BE2C (cell line): ENCODE measurements at places on chromosomes 4 and X.

GRCh38 chrX:129361576-129361975, 161.7 kb downstream of the SMARCA1 start:
- DNase-seq, result no peak

- DNase-seq, result no peak
Observed at GRCh38 chr4:20359692-20360091, 108.0 kb downstream of the SLIT2 start.

DNA sequence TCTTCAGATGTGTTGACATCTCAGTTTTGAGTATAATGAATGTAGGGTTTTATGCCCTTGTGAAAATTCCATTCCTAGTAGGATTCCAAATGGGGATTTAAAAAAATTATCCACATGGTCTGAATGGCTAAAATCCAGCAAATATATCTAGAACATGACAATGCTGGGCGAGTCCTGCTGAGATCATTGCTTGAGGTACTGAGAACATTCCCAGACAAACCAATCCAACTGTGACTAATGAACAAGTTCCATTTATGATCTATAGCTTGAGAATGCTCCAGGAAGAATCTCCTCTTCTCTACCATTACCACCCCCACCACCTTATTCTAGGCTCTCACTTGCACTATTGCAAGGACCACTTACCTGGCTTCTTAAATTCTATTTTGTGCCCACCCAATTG, 77.2 kb upstream of the IL1RAPL2 start:
- DNase-seq, result no peak

DNA sequence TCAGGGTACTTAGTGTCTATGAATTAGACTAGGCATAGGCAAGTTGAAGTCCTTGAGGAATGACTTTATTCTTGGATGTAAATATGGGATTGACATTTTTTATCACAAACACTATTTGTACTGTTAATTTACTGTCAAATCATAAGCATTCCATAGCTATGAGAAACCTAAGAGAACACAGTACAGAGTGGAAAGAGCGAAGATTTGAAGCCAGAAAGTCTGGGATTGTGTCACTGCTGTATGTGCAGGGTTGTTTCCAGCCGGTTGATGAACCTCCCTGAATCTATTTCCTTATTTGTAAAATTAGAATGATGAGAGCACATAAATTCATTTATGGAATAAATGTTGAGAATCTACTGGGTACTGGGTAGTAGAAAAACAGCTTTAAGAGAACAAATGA, 14.4 kb upstream of the KLHL5 start:
- no peak for DNase-seq

GRCh38 chr4:139815778-139816601, 150.4 kb downstream of the MGST2 start:
- DNase-seq, result peak; percentile 66

- DNase-seq, result no peak
Observed at GRCh38 chrX:151596282-151596681, 32.8 kb downstream of the PASD1 start.

DNA sequence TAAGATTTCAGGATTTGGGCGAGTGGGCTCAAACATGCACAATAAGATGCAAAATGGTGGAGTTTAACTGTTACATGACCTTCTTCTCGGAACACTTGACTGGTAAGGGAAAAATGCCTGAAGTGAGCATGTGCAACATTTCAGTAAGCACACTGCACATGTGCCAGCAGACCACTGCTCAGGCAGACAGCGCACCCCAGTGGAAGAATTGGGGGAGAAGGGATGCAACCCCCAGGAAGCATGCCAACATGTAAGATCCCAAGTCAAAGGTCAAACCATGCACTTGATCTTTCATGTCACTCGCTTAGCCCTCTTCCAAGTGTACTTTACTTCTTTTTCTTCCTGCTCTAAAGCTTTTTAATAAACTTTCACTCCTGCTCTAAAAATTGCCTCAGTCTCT, 256.3 kb downstream of the CENPC start:
- DNase-seq, result peak; percentile 34

- DNase-seq, result no peak
Observed at GRCh38 chr4:41696763-41697162, 51.8 kb downstream of the PHOX2B start.

DNA sequence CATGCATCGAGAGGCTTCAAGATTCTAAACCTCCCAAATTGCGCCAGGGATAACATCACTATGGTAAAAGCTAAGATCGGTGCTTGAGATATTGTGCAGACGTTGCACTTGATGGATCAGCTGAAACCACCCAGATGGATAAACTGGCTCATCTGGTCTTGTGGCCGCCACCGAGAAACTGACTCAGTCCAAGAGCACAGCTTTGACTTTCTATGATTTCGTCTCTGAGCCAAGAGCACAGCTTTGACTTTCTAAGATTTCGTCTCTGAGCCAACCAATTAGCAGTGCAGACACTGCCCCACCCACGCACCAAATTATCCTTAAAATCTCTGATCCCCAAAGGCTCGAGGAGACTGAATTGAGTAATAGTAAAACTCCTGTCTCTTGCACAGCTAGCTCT, 687.2 kb downstream of the FAM133A start:
- no peak for DNase-seq

DNA sequence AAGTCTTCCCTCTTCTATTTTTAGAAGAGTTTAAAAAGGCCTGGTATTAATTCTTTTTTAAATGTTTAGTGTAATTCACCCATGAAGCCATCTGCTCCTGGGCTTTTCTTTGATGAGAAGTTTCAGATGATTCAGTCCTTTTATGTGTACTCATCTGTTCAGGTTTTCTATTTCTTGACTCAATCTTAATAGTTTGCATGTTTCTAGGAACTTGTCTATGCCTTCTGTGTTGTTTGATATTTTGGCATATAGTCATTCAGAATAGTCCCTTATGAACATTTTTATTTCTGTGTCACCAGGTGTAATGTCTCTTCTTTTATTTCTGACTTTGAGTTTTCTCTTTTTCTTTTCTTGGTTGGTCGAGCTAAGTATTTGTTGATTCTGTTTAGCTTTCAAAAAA, 20.2 kb upstream of the IL2 start:
- no peak for DNase-seq

DNA sequence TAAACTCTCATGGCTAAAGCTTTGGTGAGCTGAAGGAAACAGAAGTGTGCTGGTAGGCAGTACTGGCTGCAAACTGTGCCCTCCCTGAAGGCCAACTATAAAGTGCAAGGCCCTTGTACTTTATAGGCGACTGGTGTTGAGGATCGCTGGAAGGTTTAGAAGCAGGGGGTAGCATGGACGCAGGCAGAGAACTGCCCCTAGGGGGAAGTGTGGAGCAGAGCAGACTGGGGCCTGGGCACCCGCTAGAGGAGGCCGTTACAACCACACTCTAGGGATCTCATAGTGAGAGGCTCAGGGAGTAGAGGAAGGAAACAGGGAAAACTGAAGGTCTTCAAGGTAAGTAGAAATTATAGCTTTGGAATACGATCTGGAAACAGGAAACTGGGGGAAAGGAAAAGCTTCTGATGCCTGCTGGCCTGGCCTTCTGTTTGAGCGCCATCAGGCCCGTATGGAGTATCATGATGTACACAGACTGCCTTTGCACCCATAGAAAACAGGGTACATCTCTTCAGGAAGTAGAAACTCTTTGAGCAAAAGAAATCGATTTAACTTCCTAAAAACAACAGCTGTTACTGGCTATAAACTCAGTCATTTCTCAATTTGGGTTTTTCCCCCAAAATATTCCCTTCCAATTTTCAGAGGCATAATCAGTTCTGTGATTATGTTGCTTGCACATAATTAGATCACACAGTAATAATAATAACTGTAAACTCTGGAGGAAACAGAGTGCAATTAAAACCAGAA, 23.9 kb upstream of the TMSB4X start:
- DNase-seq, result peak; percentile 53

GRCh38 chr4:77911842-77912450, 49.3 kb downstream of the MRPL1 start:
- no peak for DNase-seq
